ENCODE measurements at places on chromosomes 2 and 18.

DNA sequence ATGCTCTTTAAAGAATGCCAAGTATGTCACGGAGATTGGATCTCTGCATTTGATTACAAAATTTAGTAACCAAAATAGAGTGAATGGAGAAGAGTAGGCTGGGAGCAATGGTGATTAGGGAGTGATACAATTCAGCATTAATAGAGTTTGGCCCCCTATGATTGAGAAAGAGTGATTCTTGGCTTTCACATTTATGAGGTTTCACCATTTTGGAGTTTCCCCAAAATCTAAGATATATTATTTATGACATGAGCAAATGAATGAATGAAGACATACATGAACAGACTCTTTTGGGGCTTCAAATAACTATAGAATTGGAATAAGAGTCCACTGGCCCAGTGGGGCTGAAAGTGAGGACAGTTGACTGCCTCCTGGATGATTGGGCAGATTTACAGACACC lies 255.2 kb downstream of the LPIN1 start:
- no peak for DNase-seq

DNA sequence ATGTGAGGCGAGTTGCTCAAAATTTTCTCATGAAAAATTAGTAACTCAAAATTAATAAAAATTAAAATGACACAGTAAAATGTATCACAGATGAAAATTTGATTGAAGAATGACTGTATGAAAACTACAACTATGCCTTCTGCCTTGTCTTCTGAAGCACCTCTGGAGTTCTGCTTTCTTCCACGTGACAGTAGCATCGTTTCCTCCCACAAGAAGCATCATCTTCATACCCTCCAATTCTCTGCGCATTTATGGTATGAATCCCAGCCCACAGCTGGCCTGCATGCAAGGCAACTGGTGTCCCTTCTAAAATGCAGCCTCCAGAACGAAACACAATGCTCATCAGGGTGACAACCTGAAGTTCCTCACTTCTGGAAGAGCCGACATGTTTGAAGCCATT lies 189.9 kb downstream of the MYO1B start:
- DNase-seq: no peak

DNA sequence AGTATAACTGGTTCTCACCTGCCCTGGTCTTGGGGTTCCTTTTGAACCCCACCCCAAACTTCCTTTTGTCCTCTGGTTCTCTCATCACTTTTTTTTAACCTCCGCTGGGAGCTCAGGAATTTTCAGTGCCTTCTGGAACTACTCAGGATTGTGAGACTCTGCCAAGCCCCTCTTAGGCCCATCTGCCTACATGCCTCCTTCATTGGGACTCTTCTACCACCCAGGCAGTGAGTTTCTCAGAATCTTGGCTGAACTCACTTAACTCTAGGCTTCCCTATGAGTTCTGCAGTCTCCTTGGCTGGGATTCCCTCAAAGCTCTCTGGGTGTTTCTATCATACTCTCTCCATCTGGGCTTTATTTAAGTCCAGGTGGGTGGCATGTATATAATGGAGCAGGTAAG lies 86.3 kb downstream of the MDH1 start:
- DNase-seq: no peak

DNA sequence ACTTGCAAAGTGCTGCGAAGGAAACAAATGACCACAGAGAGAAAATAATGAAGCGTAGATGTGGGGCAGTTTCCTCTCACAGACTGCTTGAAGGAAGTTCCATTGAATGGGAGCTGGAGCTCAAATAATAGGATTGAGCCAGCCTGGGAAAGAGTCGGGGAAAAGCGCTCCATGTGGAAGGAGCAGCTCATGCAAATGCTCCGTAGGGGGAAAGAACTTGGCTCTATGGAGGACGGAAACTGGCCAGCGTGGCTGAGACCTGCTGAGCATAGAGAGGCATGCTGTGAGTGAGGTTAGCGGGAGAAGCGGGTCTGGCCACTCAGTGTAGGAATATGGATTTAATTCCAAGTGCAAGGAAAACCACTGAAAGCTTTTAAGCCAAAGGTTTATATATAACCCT lies 28.6 kb upstream of the VIT start:
- DNase-seq: no peak

DNA sequence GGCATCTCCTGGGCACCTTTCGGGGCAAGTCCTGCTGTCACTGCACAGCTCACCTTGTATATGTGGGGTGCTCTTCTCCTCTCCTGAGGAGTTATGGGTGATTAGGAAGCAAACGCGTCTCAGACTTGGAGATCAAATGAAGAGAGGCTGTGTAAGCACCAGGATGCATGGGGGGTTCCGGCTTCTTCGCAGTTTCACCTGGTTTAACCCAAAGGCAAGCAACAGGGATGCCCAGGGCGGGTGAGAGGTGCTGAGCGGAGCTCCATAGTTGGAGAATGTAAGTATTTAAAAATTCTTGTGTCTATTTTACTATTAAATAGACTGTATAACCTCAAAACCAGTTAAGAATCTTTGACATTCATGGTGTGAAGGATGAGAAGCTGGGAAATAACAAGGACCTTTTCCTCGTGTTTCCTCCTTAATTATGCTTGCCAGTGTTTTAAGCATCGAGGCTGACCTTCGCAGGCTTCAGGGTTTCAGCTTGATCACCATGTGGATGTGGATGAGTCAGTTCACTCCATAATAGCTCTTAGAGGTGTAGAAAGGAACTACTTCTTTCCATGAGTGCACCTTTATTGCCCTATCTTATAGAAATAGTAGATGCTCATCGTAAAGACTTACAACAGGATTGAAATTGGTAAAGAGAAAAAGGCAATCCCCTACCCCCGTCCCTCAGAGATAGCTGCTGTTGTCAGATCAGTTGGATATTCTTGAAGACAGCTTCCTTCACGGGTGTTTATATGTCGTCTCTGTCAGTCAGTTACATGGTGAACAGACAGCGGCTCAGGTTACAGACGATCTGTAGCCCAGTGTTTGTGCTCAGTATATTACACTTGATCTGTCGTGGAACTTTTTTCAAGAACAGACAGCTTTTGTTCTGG lies 201.1 kb downstream of the AGAP1 start:
- DNase-seq: no peak

DNA sequence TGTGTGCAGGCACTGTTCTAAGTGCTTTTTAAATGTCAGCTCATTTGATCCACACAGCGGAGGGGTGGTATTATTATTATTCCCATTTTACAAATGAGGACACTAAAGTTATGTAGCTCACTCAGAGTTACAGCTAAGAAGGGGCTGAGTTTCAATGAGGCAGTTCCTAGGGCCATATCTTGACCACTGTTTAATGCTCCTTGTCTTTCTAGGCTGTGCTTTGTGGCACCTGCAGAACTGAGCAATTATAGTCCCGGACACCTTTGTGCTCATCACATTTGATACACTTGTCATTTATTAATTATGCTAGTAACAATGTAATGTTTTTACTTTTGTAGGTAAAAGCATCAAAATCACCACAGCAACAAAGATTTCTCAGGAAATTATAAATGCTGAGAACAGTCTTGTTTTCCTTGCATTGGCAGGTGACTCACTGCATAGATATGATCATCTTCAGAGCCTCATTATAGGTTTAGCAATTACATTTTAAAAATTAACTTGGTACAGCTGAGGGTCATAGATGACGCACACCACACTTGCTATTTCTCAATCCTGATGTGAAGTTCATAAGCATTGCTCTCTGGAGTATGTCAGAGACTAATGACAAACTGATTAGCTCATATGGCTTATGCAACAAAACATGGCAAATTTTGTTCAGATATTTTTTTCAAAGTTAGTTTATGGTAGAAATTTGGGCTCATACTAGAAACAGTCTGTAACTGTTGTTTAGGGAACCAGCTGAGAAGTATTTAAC lies 366.8 kb downstream of the TGIF1 start:
- no peak for DNase-seq

DNA sequence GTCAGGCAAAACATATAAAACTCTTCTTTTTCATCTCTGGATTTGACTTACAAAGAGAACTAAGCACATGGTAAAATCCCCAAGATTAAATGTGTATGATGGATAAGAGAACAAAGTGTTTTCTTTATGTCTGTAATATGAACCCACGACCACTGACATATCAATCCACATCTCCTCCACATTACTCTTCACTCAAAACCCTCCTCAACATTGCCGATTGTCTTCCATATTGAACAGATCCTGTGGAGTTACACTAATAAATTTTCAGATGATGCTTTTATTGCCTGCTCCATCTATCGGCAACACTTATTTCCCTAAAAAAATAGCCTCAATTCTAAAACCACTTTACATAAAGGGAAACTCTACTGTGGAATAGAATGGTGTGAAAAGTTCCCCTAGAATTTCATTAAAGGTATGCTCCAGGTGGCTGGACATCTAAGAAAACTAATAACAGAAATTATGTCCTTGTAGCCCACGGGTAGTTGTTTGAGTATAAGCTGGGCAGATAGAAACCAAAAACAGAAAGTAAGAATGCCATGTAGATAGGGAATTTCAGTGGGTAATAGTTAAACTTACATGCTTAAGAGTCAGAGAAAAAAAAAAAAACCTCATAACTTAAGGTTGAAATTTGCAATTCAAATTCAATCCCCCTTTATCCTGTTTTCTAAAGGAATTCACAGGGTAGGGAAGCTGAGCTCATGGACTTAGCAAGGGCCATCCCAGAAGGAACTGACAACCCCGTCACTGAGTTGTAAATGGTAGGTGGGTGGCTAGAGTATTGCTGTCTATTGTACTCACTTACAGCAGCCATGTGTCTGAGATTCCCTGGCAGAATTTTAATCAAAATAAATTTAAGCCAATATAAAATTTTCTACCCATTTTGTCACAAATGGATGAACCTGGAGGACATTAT lies 305.4 kb upstream of the LYPD1 start:
- DNase-seq: no peak

GRCh38 chr2:232629129-232629475 lies 4.3 kb upstream of the EFHD1 start:
- DNase-seq: no peak

Measured in CD4-positive, alpha-beta T cell (primary cell).